Vagina (tissue), 2 donors: ENCODE measurements at places on chromosomes 3 and 15. TPM values are rescaled to one million over a fixed set of nuclear protein-coding genes. Genes with fewer than 3 reads are reported as not detected.
A peak's percentile ranks its signal among the peaks of the same experiment; 100 is the strongest.

CYP8B1 gene
- total RNA-seq, result not detected

KLHDC8B gene
- total RNA-seq, result 43.7 TPM

DNA sequence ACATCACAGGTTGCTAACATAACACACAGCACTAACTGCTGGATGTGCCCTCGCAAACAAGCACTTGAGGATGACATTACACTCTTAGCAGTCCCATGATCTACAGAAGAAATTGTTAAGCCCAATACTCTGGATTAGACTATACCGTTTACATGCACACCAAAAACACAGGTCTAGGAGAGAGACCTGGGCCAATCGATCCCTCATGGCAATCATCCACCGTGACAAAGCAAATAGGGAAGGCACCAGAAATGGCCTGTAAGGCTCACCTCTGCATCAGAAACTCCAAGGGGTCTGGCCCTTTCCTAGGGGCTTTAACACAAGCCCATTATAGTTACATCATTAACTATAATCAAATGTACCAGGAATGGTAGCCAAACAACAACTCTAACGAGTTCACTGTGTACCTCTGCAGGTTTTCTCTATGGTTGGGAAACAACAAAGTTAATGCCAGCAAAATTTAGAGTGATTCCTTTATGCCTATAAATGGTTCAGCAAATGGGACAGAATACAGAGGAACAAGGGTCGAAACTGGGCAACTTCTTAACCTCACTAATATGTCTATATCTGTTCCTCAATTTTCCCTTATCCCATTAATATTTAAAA lies 18.5 kb downstream of the TRANK1 start:
- H3K27me3 ChIP-seq, result no peaks in the 10 kb centered on the region
- H3K27ac ChIP-seq, result no peak overlapping the region
- no peaks in the 10 kb centered on the region for H3K36me3 ChIP-seq
- no peak overlapping the region for H3K4me3 ChIP-seq
- no peaks in the 10 kb centered on the region for H3K4me1 ChIP-seq

GRCh38 chr3:118538187-118538586 lies 496.5 kb downstream of the IGSF11 start:
- H3K4me3 ChIP-seq, result no peak overlapping the region
- no peaks in the 10 kb centered on the region for H3K4me1 ChIP-seq
- no peaks in the 10 kb centered on the region for H3K27me3 ChIP-seq
- no peak for DNase-seq
- H3K27ac ChIP-seq, result no peak overlapping the region

DNA sequence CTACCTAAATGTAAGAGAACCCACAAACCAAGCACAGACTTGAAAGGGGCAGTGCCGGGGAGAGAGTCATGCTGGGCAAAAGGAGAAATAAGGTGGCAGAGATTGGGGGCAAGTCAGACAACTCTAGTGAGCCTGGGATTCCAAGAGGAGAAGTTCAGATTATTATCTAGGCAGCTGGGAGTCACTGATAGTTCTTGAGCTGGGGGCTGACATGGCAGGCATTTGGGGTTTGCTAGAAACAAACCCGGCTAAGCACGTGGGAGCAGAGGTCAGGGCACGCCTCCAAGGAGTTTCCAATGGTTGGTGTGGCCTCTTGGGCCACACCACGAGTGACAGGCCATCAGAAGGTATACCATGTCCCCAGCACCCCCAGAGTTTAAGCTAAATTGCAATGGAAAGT lies 27.6 kb downstream of the SLC6A6 start:
- no peak for DNase-seq
- no peak overlapping the region for H3K27ac ChIP-seq
- H3K4me3 ChIP-seq, result no peak overlapping the region
- H3K36me3 ChIP-seq, result no peaks in the 10 kb centered on the region
- no peaks in the 10 kb centered on the region for H3K27me3 ChIP-seq
- peaks cover 71% of the 10 kb centered on the region for H3K4me1 ChIP-seq

- peak; percentile 90 for DNase-seq
- peak overlapping the region; percentile 99 for H3K27ac ChIP-seq
- H3K36me3 ChIP-seq, result no peaks in the 10 kb centered on the region
Observed at GRCh38 chr3:170356596-170357175, 829 bp upstream of the SKIL start.
